ENCODE measurements at places on chromosomes 3 and 15. TPM values are rescaled to one million over a fixed set of nuclear protein-coding genes. Genes with fewer than 3 reads are reported as not detected.
A peak's percentile ranks its signal among the peaks of the same experiment; 100 is the strongest.

ZDHHC19 gene
- 0.43 TPM for total RNA-seq

CYP1A2 gene
- total RNA-seq, result 146 TPM

PSTPIP1 gene
- total RNA-seq, result 1.8 TPM

KCNAB1 gene
- total RNA-seq, result not detected

ZMYND10 gene
- total RNA-seq, result 0.42 TPM

NPAP1 gene
- 0.06 TPM for total RNA-seq

ASB14 gene
- not detected for total RNA-seq

TRH gene
- total RNA-seq, result not detected

PATL2 gene
- 1.9 TPM for total RNA-seq

SERINC4 gene
- total RNA-seq, result not detected

SCAANT1 gene
- not detected for total RNA-seq

DNA sequence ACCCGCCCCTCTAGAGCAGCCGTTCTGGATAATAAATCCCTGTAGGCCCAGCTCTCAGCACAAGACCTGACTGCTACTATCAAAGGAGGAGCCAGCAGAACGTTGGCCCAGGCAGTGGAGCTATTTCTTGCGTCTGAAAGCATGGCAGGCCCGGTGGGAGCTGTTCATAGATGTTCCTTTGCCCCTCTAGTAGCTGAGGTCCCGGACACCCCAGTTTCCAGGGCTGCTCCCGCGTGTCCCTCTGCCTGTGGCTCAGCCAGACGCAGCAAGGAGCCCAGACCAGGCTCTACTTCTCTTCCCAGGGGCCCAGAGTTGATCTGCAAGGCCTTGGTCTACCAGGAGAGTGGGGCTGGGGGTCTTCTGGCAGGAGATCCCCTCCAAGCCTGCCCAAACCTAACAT, 76.1 kb downstream of the FAM174B start:
- no peaks in the 10 kb centered on the region for H3K4me1 ChIP-seq
- no peak overlapping the region for H3K27ac ChIP-seq
- no peak overlapping the region for H3K4me3 ChIP-seq
- no peaks in the 10 kb centered on the region for H3K36me3 ChIP-seq
- DNase-seq, result no peak

- H3K4me1 ChIP-seq, result peaks cover 4% of the 10 kb centered on the region
- H3K27ac ChIP-seq, result no peak overlapping the region
- H3K4me3 ChIP-seq, result peak overlapping the region; percentile 35
- DNase-seq, result peak; percentile 64
- H3K27me3 ChIP-seq, result no peaks in the 10 kb centered on the region
Measured at GRCh38 chr15:41494190-41494921, 682 bp downstream of the ITPKA start.

GRCh38 chr3:193346259-193346658, 32.3 kb downstream of the ATP13A5 start:
- H3K36me3 ChIP-seq, result no peaks in the 10 kb centered on the region
- no peaks in the 10 kb centered on the region for H3K4me1 ChIP-seq
- H3K27me3 ChIP-seq, result no peaks in the 10 kb centered on the region

DNA sequence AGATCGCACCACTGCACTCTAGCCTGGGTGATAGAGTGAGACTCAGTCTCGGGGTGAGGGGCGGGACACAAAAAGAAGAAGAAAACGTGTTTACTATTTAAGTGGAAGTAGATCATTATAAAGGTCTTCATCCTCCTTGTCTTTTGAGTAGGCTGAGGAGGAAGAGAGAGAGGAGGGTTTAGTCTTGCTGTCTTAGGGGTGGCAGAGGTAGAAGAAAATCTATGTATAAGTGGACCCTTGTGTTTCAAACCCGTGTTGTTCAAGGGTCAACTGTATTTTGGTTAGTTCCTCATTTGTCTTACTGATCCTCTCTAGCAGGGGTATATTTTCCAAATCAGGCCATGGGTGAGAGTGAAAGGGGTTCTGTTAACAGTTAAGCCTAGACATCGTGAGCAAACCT, 40.1 kb downstream of the TRIM71 start:
- no peaks in the 10 kb centered on the region for H3K36me3 ChIP-seq
- no peak overlapping the region for H3K4me3 ChIP-seq
- no peak overlapping the region for H3K27ac ChIP-seq
- no peaks in the 10 kb centered on the region for H3K27me3 ChIP-seq

DNA sequence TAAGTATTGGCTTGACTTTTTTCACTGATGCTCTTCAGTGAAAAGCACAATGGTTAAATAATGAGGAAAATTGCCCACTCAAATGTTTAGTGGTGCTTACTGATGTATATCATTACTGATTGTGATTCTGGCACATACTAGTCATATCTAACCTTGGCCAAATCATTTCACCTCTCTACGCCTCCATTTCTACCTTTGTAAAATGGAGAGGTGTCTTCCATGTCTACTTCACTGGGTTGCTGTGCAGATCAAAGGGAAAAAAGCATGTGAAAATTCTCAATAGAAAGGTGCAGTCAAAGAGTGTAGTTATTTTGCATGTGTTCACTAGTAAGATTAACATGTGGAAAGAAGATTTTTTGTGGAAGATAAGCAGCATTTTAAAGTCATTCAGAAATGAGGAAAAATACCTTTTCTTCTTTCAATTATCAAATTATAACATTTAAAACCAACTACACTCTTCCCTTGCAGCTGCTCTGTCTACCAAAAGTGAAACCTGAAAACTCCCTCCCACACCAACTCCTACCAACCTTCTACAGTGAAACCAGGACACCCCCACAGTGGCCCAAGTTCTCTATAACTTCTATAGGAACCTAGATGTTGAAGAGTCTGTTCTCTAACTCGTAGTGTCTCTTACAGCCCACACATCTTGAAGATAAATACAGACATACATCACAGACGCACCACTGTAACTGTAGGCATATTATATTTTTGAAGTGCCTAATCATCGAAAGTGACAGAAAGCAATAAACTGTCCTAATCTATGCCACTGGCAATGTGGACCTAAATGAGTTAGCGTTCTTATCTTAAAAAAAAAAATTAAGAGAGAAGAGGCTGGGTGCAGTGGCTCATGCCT, 1.4 kb downstream of the CD200R1 start:
- H3K4me1 ChIP-seq, result no peaks in the 10 kb centered on the region
- peak overlapping the region; percentile 15 for H3K4me3 ChIP-seq
- H3K27me3 ChIP-seq, result no peaks in the 10 kb centered on the region

DNA sequence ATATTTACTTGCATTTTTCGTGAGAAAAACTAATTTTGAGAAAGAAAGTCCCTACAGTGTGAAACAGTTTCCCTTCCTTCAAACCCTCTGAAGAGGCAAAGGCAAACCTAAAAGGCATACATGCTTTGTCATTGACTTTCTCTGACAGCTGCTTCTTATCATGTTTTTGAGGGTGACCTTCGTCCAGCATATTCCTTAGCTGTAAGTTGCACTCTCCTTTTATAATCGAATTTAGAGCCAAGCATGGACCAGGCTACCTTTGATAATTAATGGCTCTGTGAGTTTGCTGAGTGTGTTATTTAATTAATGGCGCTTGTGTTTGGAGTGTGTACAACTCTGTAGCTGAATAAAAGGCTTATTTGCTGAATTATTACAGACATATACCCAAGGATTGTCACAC, 684.2 kb upstream of the CFAP20DC start:
- H3K4me1 ChIP-seq, result no peaks in the 10 kb centered on the region
- no peak overlapping the region for H3K27ac ChIP-seq
- no peaks in the 10 kb centered on the region for H3K36me3 ChIP-seq
- DNase-seq, result no peak

GRCh38 chr15:76945494-76946093, 14.0 kb downstream of the RCN2 start:
- H3K4me1 ChIP-seq, result no peaks in the 10 kb centered on the region
- peaks cover 6% of the 10 kb centered on the region for H3K36me3 ChIP-seq
- no peak overlapping the region for H3K27ac ChIP-seq
- DNase-seq, result no peak
- no peak overlapping the region for H3K4me3 ChIP-seq
- H3K27me3 ChIP-seq, result no peaks in the 10 kb centered on the region

GRCh38 chr3:129121016-129121791, 400 bp downstream of the RAB43 start:
- H3K4me3 ChIP-seq, result peak overlapping the region; percentile 97
- H3K36me3 ChIP-seq, result no peaks in the 10 kb centered on the region
- no peak for DNase-seq
- H3K27me3 ChIP-seq, result no peaks in the 10 kb centered on the region
- peaks cover 7% of the 10 kb centered on the region for H3K4me1 ChIP-seq
- peak overlapping the region; percentile 95 for H3K27ac ChIP-seq

- H3K4me3 ChIP-seq, result peak overlapping the region; percentile 64
- peak overlapping the region; percentile 83 for H3K27ac ChIP-seq
- no peaks in the 10 kb centered on the region for H3K27me3 ChIP-seq
- peaks cover 7% of the 10 kb centered on the region for H3K36me3 ChIP-seq
Measured at GRCh38 chr3:48716508-48716981, 476 bp downstream of the IP6K2 start.

DNA sequence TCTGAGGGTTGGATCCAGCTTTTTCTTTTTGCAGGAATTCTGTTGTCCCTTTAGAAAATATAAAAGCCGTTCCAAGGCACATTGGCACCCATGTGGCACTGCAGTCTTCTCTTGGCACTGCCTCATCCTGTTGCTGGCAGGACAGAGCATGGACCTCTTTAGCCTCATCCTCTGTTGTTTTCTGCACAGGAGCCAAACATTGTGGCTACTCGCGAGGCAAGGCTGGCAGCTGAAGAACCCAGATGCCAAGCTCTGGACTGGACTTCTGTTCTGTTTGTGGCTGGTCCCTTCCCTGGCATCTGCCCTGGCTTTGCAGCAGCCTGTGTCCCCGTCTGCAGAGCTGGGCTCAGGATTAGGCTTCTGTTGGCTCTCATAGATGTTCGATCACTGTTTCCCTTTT, 224.7 kb upstream of the TBC1D5 start:
- no peaks in the 10 kb centered on the region for H3K36me3 ChIP-seq
- H3K4me3 ChIP-seq, result no peak overlapping the region
- H3K4me1 ChIP-seq, result no peaks in the 10 kb centered on the region
- DNase-seq, result no peak
- H3K27ac ChIP-seq, result no peak overlapping the region
- no peaks in the 10 kb centered on the region for H3K27me3 ChIP-seq

DNA sequence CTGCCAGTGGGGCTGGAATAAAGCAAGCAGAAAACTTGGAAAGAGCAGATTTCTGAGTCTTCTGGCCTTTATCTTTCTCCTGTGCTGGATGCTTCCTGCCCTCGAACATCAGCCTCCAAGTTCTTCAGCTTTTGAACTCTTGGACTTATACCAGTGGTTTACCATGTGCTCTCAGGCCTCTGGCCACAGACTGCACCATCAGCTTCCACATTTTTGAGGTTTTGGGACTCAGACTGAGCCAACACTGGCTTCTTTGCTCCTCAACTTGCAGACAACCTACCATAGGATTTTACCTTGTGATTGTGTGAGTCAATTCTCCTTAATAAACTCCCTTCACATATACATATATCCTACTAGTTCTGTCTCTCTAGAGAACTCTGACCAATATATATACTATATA, 706.6 kb downstream of the NR2F2 start:
- no peaks in the 10 kb centered on the region for H3K4me1 ChIP-seq
- H3K36me3 ChIP-seq, result no peaks in the 10 kb centered on the region
- H3K27ac ChIP-seq, result no peak overlapping the region
- H3K4me3 ChIP-seq, result no peak overlapping the region
- H3K27me3 ChIP-seq, result no peaks in the 10 kb centered on the region
